ENCODE measurements at places on chromosomes 3 and 15. TPM values are rescaled to one million over a fixed set of nuclear protein-coding genes. Genes with fewer than 3 reads are reported as not detected.
A peak's percentile ranks its signal among the peaks of the same experiment; 100 is the strongest.

IGSF10 gene
- 2.7 TPM for total RNA-seq

OR5K1 gene
- not detected for total RNA-seq

- DNase-seq = peak; percentile 81
Observed at GRCh38 chr3:126056681-126057500, 27.0 kb downstream of the SLC41A3 start.

- no peak for DNase-seq
Observed at GRCh38 chr3:94167346-94167745, 104.5 kb downstream of the NSUN3 start.

GRCh38 chr3:30199096-30199759 is 407.2 kb upstream of the TGFBR2 start:
- DNase-seq = no peak
